Effector memory CD8-positive, alpha-beta T cell (primary cell): ENCODE measurements at places on chromosomes 5 and 9.

GRCh38 chr9:17021387-17021970 is 113.4 kb upstream of the CNTLN start:
- DNase-seq = no peak

- no peak for DNase-seq
Observed at GRCh38 chr5:155064580-155064979, 51.0 kb downstream of the KIF4B start.

DNA sequence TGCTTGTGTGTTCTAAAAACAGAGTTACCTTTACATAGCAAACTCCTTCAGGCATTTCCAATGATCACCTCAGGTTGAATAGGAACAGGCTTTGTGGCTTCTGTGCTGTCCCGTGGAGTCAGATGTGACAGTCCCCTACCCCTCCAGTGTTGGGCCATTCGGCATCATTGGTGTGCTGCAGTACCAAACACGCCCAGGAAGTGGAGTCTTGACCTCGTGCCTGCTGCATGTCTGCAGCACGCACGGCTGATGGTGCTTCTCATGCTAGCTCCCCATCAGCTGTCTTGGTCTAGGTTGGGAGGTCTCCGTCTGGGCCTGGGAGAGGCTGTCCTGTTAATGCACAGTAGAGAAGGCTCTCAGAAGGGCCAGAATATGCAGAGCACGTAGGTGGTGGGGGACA is 42.5 kb upstream of the PHF2 start:
- DNase-seq = no peak

DNA sequence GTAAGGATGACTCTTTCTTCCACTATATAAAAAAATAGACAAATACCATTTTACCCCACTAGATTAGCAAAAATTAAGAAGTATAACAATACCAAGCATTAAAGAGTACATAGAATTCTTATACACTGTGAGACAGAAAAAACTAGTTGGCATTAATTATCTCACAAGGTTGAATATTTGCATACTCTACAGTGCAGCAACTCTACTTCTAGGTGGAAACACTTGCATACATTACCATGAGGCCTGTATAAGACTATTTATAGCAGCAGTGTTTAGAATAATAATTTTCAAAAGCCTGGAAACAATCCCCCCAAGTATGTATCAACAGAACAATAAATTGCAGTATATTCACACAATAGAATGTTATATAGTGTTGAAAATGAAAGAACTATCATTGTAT is 19.0 kb upstream of the PURA start:
- no peak for DNase-seq

DNA sequence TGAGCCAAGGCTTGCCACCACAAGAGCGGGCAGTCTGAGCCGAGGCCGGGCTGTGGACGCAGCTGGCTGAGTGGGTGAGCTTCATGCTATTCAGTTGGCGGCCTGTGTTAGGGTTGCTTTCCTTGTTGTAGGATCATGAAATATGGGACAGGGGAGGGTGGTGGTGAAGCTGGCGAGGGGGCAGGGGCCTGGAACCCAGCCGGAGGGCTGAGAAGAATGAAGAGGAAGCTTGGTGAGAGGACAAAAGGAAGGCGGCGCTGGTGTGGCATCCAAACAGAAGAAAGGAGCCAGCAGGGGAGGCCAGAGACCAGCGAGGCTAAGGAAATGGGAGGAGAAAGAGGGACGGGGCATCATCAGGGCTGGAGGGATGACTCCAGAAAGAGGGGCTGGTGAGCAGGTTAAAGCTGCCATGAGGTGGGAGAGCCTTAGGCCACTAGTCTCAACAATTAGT is 18.3 kb downstream of the RALGPS1 start:
- no peak for DNase-seq

GRCh38 chr9:96450613-96451528 is 902 bp downstream of the HABP4 start:
- DNase-seq = peak; percentile 30

- no peak for DNase-seq
Observed at GRCh38 chr5:146867996-146868708, 10.4 kb downstream of the PPP2R2B start.

DNA sequence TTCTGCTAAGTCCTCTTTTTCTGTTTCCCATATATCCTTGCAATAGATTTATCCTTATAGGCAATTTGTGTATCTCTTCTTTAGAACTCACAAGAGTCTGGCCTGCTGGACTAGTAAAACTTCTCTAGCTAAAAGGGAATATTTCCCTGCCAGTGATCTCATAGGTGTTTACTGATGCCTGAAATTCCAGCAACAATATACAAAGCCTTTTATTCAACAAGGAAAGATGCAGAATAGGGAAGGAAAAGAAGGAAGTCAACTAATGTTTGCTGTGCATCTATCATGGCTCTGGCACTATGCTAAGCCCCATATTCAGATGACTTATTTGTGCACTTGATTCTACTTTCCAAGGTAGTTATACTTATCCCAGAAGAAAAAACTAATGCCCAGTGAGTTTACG is 160.0 kb upstream of the DMRTA1 start:
- DNase-seq = no peak

- no peak for DNase-seq
Observed at GRCh38 chr5:151903243-151903653, 21.4 kb downstream of the GLRA1 start.

DNA sequence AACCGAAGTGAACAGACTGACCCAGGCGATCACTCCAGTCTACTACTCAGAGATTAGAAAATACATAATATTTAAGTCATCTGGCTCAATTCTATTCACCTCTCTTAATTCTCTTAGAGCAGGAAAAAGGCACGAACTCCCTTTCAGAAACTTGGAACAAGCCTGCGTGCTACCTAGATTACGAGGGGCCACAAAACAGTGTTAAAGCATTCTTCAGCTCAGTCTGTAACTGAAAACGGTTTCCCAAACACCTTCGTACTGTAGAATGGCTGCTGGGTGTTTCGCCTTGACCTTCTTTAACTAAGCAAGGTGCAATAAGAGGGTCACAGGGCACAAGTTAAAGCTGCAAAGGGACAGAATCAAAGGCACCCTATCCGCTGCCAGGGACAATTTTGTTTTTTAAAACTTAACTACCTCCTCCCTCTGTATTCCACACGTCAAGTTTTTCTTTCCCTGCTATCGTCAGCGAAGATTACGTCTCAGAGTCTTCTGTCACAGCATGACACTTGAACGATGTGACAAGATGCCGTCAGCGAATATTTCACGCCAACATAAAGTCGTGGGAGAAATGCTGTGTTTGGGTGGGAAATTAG is 687 bp downstream of the LYSMD3 start:
- DNase-seq = peak; percentile 21

GRCh38 chr9:98430535-98431292 is 175.3 kb upstream of the TBC1D2 start:
- no peak for DNase-seq

- no peak for DNase-seq
Observed at GRCh38 chr5:88805151-88805784, 77.7 kb downstream of the MEF2C start.

DNA sequence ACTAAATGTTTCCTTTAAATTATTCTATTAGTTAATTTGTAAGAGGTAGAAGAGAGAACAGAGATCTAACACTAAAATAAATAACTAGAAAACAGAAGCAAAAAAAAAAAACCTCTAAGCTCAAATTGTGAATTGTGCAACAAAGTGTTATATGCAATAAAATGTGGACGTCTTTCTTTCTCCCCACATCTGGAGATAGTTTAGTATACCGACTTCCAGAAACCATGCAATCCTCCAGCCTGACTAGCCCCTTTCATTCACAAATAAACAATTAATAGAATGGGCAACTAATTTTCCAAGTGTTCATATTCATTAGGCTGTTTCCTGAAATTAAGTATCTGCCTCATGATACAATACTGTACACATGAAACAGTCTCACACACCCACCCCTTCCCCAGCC is 258.5 kb downstream of the BNC2 start:
- DNase-seq = no peak

- DNase-seq = no peak
Observed at GRCh38 chr5:95730011-95730700, 980 bp upstream of the RHOBTB3 start.

DNA sequence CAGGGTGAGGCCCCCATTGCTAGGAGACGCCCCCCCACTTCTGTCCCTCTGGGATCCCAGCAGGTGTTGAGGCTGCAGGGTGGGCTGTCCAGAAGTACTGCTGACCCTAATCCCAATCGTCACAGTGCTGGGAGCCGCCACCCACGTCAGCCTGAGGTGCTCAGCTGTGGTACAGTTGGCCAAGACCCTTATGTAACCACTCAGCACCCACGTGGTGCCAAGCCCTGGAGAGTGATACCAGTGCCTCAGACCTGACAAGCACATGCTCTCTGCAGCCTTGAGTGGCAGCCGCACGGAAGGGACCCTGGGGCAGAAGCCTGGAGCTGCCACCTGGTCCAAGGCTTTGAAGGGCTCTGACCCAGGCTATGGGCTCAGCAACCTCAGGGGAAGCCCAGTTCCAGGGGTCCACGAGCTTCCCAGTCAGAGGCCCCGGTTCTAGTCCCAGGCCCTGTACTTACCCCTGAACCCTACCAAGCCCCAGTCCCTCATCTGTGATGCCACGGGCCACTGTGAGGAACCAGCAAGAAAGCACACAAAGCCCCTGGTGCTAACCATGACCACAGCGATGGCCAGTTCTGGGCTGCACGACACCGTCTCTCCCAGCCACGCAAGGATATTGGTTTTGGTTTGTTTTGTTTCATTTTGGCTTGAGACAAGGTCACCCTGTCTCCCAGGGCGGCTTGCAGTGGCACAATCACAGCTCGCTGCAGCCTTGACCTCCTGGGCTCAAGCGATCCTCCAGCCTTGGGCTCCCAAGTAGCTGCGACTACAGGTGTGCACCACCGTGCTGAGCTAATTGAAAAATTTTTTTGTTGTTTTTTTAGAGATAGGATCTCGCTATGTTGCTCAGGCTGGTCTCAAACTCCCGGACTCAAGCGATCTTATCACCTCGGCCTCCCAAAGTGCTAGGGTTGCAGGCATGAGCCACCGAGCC is 50.7 kb downstream of the DBH start:
- no peak for DNase-seq

- DNase-seq = no peak
Observed at GRCh38 chr9:76882686-76883085, 23.2 kb downstream of the PRUNE2 start.

DNA sequence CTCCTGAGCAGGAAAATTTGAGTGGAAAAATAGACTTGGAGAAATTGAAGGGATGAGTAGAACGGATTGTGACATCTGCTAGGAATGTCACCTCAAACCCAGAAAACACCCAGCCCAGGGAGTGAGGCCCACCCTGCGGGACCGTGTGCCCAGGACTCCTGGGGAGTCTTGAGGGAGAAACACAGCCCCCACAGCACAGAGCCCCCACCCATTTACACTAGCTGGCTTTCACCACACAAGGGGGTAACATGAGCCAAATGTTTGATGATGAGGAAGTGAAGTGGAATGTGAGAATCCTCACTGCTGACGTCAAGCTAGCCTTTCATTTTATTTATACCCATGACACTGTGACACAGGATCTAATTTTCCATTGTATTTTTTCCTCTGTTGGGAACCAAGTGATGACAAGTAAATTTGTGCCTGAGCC is 42.8 kb upstream of the PDE8B start:
- no peak for DNase-seq
